Left cardiac atrium (tissue), 4 donors: ENCODE measurements at places on chromosomes 2 and 18. TPM values are rescaled to one million over a fixed set of nuclear protein-coding genes. Genes with fewer than 3 reads are reported as not detected.
A peak's percentile ranks its signal among the peaks of the same experiment; 100 is the strongest.

PTPRM gene
- 51.4 TPM for total RNA-seq

SRD5A2 gene
- not detected for total RNA-seq

OR6B2 gene
- total RNA-seq = not detected

STAM2 gene
- total RNA-seq = 25.9 TPM

BUB1 gene
- 0.76 TPM for total RNA-seq

MDH1B gene
- 0.80 TPM for total RNA-seq

RBKS gene
- 3.3 TPM for total RNA-seq

ANKRD62 gene
- total RNA-seq = not detected

ZSWIM2 gene
- total RNA-seq = not detected

RTP5 gene
- not detected for total RNA-seq

- DNase-seq = no peak
Measured at GRCh38 chr2:96233436-96233835, 24.8 kb upstream of the STARD7 start.

GRCh38 chr2:11998218-11998617, 251.8 kb downstream of the LPIN1 start:
- DNase-seq = no peak

- no peak for DNase-seq
Measured at GRCh38 chr2:62747169-62747568, 41.7 kb downstream of the EHBP1 start.

DNA sequence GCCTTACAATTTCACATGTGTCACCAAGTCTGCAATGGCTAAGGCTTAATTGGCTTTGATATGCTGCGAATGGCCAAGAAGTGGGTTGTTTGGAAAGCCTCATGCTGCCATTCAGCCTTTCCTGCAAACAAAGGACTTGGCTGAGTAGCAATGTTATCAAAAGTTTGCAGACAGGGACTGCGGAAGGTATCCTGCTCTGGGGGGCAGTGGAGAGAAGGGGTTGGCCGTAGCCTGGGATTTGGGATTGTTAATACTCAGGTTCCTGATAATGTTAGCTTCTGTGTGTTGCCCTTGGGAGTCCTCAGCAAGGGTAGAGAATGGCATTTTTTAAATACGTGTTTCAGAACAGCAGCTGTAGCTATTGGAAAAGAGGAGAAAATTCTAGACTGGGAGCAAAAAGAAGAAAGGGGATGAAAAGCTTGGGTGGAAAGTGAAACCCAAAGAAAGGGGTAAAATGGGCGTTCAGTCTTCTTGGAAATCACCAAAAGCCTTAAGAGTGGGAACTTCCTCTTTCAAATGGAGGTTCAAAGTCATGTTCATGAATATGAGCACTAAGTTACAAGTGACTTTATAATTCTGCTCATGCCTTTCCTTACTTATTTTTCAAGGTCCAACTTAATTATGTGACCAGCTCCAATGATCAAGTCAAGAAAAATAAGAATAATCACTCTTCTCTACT, 325.1 kb downstream of the RNF144A start:
- DNase-seq = no peak

DNA sequence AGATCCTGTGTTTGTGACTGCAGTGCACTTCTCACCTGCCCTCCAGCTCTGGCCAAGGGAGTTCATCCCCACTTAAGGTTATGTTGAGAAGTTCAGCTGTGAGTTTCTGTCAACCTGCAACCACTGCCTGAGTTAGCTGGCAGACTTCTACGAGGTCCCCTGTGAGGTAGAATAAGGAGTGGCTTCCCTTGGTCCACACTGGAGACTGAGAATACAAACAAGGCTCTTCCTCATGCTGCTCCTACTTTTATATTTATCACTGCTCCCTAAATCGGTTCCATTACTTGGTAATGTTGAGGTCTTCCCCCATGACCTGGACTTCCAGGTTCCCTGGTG, 353.2 kb upstream of the CWC22 start:
- DNase-seq = no peak

DNA sequence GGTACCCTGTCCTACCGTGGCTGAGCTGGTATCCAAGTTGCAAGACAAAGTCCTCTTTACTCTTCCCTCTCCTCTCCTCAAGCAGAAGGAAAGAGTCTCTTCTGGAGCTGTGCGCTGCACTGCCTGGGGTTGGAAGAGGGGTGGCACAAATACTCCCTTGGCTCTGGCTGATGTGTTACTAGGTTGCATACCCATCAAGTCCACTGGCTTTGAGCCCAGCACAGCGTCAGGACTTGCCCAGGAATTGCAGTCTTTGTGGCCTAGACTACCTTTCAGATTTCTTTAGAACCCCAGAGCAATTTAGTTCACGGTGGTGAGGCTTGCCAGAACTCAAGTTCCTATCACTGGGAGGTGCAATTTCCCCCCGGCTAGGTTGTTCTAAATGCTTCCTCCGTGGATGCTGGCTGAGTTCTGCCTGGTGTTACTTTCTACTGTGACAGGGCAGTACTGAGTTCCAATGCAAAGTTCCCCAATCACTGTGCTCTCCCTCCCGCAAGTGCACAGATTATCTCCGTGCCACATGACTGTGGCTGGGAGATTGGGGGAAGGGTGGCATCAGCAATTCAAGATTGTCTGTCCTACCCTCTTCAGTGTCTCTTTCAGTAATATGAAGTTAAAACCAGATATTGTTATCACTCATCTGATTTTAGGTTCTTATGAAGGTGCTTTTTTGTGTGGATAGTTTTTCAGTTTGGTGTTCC, 13.4 kb downstream of the MYO3B start:
- no peak for DNase-seq

DNA sequence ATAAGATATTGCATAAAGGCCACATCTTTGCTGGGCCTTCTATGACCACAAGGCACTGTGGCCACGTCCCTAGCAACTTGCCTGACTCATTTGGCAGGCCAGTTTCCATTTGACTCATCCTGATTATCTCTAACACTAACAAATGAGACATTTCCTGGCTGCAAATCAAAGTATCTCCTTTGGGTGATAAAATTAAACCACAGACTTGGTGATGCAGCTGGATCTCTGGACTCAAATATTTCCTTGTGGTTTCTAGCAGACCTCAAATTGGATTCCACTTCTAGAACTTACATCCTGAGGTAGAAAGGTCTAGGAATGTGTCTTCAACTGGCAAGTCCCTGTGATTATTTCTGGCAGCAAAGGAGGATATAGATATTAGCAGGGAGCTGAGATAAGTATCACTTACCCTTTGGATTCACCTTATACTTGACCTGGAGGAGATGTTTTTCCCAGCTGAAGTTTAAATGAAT, 167.9 kb upstream of the NXPH2 start:
- DNase-seq = peak; percentile 50

DNA sequence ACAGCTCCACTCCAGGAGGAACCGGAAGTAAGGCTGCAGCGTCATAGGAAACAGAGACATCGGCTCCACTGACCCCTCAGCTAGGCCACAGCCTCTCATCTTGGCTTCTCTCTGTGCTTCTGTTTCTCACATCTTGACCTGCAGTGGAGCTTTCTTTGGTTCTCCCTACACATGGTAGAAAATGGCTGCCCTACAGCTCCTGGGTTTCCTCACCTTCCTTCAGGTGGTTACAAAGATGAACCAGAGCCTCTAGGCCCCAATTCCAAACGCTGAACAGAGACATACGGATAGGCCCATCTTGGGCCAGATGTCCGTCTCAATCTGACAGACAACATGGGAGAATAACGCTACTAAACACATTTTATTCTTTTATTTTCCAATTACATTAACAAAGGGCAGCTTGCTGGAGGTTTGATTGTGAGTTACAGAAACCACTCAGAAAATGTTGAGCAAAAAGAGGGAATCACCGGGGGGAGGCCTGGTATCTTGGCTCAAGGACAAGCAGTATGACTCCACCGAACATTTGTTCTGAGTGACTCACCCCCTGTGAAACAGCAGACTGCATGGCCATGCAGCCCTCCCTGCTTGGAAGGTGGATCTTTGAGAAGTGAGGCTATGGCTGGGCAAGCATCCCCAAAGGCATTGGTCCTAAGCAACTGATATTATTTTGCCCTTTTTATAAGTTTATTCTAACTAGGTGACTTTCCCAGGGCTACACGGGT, 303.5 kb downstream of the CDCA7 start:
- peak; percentile 32 for DNase-seq

- no peak for DNase-seq
Measured at GRCh38 chr2:118805064-118805690, 42.3 kb downstream of the EN1 start.

GRCh38 chr2:239630618-239631286, 229.9 kb upstream of the HDAC4 start:
- peak; percentile 36 for DNase-seq

DNA sequence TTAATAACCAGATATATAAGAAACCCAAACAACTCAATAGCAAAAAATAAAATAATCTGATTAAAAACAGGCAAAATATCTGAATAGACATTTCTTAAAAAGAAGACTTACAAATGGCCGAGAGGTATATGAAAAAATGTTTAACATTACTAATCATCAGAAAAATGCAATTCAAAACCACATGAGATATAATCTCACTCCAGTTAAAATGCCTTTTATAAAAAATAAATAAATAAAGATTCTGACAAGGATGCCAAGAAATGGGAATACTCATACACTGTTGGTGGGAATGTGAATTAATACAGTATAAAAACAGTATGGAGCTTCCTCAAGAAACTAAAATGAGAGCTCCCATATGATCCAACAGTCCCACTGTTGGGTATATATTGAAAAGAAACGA, 33.9 kb upstream of the BMP10 start:
- DNase-seq = no peak

- DNase-seq = no peak
Measured at GRCh38 chr2:235793163-235793752, 299.4 kb downstream of the AGAP1 start.

- no peak for DNase-seq
Measured at GRCh38 chr2:68031542-68032160, 31.2 kb downstream of the C1D start.

DNA sequence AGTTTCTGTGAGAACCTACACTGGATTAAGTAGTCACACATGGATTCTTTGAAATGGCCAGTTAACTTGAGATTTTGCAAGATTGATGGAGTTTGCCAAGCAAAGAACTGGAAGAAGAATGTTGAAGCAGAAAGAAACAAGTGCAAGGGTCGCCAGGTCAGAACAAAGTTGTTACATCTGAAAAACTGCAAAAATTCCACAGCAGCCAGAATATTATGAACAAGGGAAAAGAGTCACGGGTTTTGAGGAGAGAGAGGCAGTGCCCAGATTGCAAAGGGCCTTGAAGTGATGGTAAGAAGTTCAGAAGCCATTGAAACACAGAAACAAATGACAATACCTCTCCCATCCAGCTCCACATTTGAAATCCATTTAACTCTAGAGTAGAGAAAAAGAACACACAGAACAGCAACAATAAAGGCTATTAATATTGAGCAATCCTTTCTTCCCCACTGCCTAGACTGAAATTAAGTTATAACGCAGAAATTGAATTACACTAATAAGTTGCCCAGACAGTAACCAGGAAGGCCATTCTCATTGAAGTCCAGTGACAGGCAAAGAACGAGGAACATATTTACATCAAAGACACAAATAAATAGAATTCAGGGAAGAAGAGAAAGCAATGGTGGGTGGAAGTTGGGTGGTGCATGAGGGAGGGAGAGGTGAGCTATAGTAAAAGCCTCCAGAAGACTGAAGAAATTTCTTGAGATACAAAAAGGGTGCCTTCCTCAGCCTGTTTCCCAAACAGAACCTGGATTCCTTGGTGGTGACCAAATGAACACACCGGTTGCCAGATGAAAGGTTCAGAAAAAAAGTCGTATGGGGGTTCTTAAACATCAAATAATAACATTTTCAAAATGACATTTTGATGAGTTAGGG, 80.6 kb downstream of the ARHGAP15 start:
- no peak for DNase-seq

GRCh38 chr2:3126911-3127621, 250.6 kb downstream of the EIPR1 start:
- DNase-seq = no peak

GRCh38 chr2:219521066-219521880, 7.0 kb downstream of the ASIC4 start:
- peak; percentile 51 for DNase-seq

DNA sequence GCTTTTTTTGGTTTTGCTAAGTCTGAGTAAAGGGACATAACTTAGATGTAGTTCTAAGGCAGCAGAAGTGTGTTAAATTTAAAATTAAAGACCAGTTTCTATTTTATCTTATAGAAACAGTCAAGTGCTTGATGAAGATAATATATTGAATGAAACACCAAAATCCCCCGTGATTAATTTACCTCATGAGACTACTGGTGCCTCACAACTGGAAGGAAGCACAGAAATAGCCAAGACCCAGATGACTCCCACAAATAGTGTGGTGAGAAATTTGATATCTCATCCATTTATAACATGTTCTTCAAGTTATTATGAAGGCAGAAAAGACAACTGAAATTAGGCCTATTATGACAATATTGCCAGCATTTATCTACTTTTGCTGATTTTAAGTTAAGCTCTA, 45.6 kb downstream of the APLF start:
- no peak for DNase-seq

GRCh38 chr2:60478660-60479059, 74.8 kb downstream of the BCL11A start:
- no peak for DNase-seq

DNA sequence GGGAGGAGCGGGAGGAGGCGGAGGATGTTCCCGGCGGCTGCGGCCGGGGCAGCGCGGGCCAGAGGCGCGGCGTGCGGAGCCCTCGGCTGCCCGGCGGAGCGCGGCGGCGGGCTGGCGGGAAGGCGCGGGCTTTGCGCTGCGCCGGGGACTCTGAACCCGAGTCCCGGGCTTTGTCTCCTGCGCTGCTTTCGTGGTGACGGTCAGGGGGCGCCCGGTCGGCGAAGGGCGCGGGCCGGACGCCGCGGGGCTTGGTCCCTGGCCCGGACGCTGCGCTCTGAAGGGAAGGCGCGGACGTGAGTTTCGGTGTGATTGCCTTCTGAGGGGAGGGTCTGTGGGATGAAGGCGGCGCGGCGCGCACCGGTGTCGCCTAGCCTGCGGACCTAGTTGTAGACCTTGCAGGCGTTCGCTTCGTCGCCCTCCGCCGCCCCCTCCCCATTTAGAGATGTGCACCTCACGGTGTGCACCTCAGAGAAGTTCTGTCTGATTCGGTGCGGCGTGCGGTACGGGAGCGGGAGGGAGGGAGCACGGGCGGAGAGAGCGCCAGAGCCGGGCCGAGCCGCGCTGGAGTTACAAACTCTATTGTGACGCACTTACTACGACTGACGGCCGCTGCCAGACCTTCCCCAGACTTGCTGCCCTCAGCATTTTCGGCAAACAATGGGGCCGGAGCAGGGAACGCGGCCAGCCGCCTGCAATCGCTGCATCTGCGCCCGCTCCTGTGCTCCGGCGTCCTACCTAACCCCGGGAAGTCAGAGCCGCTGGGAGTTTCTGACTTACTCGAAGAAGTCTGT, 2.1 kb downstream of the BCL2L11 start:
- DNase-seq = peak; percentile 90

GRCh38 chr2:168166902-168167510, 80.4 kb downstream of the STK39 start:
- no peak for DNase-seq

DNA sequence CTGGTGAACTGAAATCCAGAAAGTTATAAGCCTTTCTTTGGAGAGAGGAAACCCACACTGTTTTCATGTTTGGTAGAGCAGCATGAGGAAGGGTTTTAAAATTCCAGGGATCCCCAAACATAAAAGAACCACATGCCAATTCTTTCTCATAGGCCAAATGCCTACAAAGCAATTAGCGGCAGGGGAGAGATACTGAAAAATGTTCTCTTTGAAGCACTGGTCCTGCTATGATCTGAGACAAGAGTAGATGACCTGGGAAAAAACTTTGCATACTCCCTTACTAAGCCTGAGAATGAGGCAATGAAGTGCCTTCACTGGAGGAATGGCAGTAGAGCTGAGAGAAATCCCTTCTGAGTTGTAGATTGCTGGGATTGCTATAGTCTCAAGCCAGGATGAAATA, 1261.7 kb downstream of the DSC3 start:
- no peak for DNase-seq

- DNase-seq = no peak
Measured at GRCh38 chr18:53268455-53268854, 928.5 kb downstream of the DCC start.
